ENCODE measurements at places on chromosomes 13 and 19. TPM values are rescaled to one million over a fixed set of nuclear protein-coding genes. Genes with fewer than 3 reads are reported as not detected.

ZNF208 gene
- 0.09 TPM for total RNA-seq

ZNF563 gene
- 1.6 TPM for total RNA-seq

ZNF235 gene
- total RNA-seq = 1.4 TPM

ZNF283 gene
- total RNA-seq = 29.9 TPM

GPX4 gene
- total RNA-seq = 288 TPM

XAB2 gene
- total RNA-seq = 30.5 TPM

BEST2 gene
- total RNA-seq = not detected

SELENOV gene
- not detected for total RNA-seq

ZNF575 gene
- 0.63 TPM for total RNA-seq

ZNF627 gene
- total RNA-seq = 17.3 TPM
